T1000 (cell line): ENCODE measurements at places on chromosomes 4 and X.

GRCh38 chr4:54054501-54054900 is 9.9 kb downstream of the CHIC2 start:
- DNase-seq = no peak

GRCh38 chr4:140943486-140944198 is 187.5 kb upstream of the TBC1D9 start:
- no peak for DNase-seq

GRCh38 chr4:52657618-52658501 is 1.2 kb downstream of the USP46 start:
- no peak for DNase-seq

DNA sequence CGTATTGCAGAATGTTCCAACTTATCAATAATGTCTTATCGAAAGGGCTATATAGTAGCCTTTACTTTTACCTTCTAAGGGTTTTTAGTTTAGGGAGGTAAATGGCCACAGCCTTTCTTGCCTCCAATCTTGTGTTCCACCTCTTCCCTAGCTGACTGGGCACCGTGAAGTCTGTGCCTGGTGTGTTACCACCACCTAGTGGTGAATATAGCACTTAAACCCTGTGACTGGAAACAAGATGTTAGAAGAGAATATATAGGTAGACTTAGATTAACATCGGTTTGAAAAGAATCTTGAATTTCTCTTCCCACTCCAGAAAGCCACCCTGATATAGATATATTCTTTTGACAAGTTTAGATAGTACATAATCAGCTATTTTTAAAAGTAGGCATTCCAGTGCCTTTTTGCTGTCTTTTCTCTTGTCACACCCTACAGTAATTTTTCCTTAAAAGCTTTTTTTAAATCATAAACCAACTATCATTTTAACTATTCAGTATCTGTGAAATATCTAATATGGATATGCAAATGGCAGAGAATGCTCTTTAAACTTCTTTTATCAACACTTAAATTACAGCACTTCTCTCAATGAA is 27.8 kb upstream of the ADH7 start:
- peak; percentile 5 for DNase-seq

- DNase-seq = no peak
Measured at GRCh38 chrX:20311505-20311904, 44.8 kb upstream of the RPS6KA3 start.

DNA sequence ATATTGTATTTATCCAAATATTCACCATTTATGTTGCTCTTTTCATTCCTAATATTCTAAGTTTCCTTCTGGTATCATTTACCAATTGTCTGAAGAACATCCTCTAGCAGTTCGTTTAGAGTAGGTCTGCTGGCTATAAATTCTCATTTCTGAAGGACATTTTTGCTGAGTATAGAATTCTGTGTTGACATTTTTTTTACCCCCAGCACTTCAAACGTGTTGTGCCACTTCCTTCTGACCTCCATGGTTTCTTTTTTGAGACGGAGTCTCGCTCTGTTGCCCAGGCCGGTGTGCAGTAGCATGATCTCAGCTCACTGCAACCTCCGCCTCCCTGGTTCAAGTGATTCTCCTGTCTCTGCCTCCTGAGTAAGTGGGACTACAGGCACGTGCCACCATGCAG is 26.4 kb downstream of the JADE3 start:
- DNase-seq = no peak

GRCh38 chr4:42574870-42575430 is 82.0 kb downstream of the ATP8A1 start:
- no peak for DNase-seq

GRCh38 chr4:97828646-97829045 is 314.6 kb downstream of the STPG2 start:
- DNase-seq = no peak

DNA sequence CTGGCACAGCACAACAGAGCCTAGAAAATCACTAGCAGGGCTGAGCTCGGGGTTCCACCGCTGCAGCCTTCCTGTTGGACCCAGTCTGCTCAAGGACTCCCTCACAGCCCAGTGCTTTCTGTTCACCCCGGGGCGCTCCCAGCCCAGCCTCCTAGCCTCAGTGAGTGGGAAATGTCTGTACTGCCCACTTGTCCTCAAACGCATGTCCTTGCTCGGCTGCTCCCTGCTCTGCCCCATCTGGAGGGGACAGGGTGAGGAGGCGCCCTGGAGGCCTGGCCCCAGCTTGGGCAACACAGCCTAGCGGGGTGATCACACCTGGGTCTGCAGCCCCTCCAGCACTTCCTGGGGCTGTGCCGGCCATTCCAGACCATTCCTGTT is 11.9 kb upstream of the CCNQ start:
- DNase-seq = no peak

DNA sequence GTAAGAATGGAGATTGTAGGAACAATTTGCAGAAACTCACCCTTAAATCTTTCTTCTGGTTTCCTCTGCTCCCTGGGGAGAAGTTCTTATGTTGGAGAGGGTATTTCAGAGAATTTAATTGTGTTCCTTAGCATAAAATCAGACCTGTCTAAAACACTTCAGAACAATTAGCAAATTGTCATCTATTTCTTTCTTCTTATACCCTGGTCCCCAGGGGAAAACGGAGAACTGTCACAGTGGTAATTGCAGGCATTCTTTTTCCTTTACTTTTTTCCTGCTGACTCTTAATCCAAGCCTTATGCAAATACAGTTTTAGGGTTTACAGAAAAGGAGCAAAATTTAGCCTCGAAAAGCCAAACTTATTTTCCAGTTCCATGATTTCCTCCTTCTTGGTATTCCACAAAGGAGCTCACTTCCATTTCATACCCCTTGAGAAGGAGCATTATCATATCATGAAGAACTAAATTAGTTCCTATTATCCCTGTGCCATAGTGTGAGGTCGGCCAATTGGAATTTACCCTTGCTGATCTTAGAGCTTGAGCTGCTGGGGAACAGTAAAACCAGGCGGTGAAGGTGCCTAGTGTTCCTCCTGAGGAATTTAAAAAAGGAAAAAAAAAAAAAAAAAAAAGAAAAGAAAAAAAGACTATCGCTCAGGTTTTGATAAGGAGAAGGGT is 173.8 kb downstream of the IL15 start:
- no peak for DNase-seq

GRCh38 chrX:24647257-24648058 is at the start of gene PCYT1B:
Gene PCYT1B, minus strand, starts transcription at chrX:24647347. Its CDS starts 242 bp downstream, at chrX:24647105.
- no peak for DNase-seq

GRCh38 chr4:81891005-81891996 is 419.6 kb upstream of the RASGEF1B start:
- no peak for DNase-seq

- DNase-seq = no peak
Measured at GRCh38 chrX:43640482-43640881, 15.6 kb upstream of the MAOA start.

DNA sequence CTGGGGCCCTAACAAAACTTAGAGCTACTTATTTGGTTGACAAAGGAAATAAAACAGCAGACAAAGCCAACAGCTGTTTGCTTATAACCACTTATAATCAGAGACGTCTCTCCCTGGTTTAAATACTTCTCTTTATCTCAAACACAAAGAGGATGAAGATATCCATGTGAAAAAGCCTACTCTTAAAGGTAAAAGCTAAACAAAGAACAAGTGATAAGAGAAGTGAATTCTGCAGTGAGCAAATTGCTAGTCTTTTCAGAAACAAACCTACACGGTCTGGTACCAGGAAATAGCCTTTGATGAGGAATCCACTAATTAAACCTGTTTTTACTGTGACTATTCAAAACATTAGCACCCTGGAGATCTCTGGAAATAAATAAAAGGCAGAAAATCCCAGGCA is 46.7 kb downstream of the GRIA3 start:
- no peak for DNase-seq

DNA sequence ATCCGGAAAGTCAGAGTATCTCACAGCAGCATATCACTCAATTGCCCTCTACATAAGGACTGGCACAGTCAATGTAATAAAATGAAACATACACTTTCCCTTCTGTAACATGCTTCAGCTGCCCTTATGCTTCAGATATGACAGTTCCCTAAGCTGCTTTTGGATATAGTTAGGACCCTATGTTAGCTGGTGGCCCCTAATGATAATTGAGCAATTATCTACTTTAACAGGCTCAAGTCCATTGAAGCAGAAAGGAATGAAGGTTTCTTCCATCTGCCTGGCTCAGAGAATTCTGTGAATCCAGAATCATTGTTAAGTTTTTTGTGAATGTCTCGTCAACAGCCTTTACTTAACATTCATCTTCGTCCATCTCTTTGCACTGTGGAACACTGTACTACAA is 951.2 kb upstream of the DIAPH2 start:
- DNase-seq = no peak

GRCh38 chr4:123443401-123444289 is 47.0 kb downstream of the SPRY1 start:
- no peak for DNase-seq

- DNase-seq = no peak
Measured at GRCh38 chr4:70531981-70532380, 13.6 kb downstream of the AMTN start.

GRCh38 chr4:112895811-112896608 is 153.4 kb upstream of the ANK2 start:
- no peak for DNase-seq

GRCh38 chrX:34879886-34880285 is 62.7 kb upstream of the FAM47B start:
- DNase-seq = no peak

DNA sequence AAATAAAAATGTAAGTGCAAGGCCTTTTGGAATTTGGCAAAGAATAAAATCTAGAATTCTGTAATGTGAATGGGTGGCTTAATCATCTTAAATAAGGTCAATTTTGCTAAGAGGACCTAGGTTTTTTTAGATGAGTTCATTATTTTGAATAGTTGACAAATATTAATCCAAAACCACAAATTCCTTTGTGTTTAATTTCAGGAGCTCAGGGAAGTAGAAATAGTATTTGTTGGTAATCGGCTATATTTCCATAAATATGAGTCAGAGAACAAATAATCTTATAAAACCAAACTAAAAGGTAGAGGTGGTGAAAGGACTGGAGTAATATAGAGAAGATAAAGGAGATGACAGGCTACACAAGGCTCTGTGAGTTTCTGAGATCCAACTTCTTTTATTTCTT is 190.4 kb upstream of the TLL1 start:
- no peak for DNase-seq

GRCh38 chrX:47198026-47198686 is 4.5 kb downstream of the UBA1 start:
- no peak for DNase-seq

GRCh38 chr4:141849778-141850177 is 213.4 kb downstream of the IL15 start:
- no peak for DNase-seq

DNA sequence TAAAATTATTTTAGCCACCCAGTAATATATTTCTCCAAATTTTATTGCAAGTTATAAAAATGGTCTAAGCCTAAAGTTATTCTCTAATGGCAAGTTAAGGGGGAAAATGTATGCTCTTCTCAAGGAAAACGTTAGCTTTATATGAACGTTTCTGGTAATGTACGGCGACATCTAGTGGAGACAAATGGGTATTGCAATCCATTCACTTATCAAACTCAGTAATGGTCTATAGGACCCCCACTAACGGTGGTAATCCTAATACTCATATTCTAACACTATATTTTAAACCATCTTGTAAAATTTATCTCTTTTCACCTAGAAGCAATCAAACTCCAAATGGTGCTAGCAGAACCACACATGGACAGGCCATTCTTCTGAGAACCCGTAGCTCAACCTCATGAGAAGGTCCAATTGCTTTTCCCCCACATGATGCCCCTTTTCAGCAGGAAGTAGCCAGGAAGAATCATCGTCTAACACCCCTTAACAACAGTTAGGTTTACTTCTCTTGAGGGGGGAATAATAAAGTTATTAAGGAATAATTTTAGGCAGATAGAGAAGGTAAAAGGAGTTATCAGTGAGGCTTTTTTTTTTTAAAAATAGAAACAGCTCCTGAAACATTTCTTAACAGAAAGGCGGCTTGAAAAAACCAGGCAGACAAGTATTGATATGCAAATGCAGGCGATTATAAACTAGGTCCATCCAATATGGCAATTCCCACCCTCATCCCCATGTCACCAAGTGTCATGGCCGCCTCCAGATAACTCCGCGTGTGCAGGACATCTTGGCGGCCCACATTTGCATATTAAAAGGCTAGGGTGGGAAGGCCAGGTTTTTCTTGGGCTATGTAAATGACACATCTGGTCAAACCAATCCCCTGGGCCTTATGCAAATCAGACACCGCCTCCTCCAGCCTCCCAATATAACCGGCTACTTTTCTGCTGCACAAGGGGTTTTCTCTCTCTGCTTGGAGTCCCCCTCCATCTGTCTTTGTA is 35.0 kb downstream of the NUDT11 start:
- no peak for DNase-seq

DNA sequence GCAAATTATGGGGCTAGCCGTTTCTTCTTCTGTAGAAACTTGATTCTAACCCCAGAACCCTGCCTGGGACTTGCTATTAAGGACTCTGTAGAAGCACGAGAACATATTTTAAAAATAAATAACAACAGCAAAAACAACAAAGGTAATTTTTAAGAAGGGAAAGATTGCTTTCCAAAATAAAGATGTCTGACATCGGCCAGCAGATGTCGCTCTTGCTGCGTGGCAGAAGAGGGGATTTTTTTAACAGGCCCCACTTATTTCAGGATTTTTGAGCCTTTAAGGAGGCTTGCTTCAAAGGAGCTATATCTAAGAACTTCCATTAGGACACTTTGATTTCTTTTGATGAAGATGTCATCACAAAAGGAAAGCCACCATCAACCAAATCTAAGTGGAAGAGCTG is 62.8 kb upstream of the EGFL6 start:
- peak; percentile 3 for DNase-seq

- peak; percentile 51 for DNase-seq
Measured at GRCh38 chrX:15269618-15270521, at the start of gene ASB9. Gene ASB9, minus strand, starts transcription at chrX:15270083. Its CDS starts 209 bp downstream, at chrX:15269874.

DNA sequence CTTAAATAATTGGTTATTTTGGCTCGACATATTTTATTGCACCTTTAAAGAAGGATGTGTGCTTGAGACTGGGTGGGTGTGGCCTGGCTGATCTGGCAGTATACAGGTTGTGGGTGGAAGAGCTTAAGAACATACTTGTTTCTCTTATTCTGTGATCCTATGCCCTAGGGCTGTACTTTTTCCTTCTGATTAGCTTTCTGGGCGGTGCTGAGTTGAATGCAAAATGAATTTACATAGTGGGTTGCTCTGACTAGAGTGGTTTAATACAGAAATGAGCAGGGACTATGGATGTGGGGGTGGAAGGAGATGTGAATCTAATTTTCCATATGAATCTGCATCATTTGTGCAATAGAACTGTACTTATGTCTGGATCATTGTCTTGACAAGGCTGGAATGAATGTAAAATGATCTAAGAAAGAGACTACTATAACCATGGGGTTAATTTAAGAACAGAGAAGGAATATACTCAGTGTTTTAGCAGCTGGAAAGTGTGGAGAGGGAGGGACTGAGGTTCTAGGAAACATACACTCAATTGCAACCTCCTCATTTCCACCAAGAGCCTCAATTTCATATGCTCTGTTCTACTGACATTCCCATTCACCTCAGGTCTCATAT is 73.7 kb downstream of the RLIM start:
- DNase-seq = no peak

DNA sequence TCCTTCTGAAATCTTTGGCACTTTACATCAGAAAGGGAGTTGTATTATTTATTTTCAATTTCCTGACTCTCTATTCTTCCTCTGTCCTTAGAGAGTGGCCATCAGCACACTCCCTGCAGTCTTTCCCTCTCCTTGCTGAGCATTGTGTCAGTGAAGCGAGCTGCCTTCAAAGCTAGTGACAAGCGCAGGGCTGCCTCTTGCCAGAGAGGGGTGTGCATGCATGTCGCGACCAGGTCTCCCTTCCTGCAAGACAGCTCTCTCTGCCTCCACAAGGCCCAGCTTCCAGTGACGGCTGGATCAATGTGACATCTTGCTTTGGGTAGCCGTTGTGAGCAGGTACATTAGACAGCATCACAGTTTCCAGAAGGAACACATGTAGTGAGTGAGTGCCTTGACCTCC is 810.9 kb upstream of the TENM3 start:
- no peak for DNase-seq

GRCh38 chr4:147820975-147821374 is 89.1 kb downstream of the ARHGAP10 start:
- no peak for DNase-seq
